IPS DF 19.7 (cell line): ENCODE measurements at places on chromosomes 16 and 17.

- DNase-seq = no peak
Measured at GRCh38 chr17:71919186-71919585, 201.6 kb upstream of the SOX9 start.

DNA sequence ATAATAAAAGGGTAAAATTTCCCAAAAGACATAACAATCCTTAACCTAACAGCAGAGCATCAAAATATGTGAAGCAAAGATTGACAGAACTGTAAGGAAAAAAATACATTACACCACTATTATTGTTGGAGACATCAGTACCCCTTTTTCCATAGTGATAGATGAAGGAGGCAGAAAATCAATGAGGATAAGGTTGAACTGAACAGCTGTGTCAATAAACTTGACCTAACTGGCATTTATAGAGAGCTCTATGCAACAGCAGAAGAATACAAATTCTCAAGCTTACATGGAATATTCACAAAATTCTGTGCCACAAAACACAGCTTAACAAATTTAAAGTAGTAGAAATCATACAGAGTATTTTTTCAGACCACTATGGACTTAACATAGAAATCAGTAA lies 195.0 kb upstream of the ELAC2 start:
- no peak for DNase-seq

- DNase-seq = no peak
Measured at GRCh38 chr16:51579652-51580360, 428.7 kb upstream of the SALL1 start.

GRCh38 chr17:80738020-80738808 lies 193.6 kb downstream of the RPTOR start:
- DNase-seq = no peak

DNA sequence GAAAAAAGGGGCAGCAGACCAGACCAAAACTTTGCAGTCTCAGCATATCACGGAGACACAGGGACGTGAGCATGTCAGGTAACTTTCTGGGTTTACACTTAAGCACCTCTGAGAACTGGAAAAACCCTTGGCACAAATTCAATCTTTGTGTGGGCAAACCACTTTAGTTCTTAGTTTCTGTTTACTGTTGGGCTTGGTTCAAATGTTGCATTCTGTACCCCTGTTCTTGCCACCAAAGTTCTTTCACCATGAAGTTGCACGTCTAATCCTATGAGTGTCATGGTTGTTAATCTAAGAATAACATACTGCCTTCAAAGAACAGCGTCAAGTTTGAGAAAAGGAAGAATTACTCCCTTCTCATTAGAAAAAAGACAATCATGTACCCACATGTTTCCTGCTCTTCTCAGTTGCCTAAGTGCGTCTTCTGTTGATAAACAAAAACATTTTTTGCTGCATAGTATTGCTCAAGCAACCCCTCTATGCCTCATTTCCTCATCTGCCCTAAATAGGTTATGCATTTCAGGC lies 11.6 kb downstream of the KRT33A start:
- no peak for DNase-seq

DNA sequence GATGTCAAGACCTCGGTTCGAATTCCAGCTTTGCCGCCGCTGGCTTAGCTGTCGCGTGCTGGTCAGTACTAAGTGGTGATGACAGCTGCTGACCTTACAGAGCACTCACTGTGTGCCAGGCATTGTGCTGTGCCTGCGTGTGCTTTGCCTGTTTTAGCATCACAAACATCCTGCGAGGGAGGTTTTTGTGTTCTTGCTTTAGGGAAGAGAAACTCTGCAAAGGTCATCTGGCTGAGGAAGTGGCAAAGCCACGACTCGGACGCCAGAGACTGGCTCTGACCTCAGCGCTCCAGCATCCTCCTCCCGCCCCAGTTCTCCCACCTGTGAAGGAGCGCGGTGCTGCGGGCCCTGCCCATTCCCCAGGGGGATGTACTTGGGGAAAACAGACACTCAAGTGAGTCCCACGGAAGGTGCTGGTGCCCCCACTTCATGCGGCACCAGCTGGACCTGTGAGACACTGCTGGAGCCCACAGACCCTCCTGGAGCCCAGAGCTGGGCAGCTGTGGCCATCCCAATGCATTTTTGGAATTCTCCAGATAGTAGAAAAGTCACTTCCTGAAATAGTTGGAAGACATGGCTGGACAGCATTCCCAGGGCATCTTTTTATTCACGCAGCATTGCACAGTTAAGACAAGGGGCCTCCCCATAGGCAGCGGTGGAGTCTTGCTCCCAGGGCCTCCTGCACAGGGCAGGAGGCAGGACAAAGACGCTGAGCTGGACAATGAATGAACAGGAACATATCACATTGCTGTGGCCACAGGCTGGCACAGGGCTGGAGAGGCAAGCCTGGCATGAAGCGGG lies 20.0 kb upstream of the HERPUD1 start:
- no peak for DNase-seq

DNA sequence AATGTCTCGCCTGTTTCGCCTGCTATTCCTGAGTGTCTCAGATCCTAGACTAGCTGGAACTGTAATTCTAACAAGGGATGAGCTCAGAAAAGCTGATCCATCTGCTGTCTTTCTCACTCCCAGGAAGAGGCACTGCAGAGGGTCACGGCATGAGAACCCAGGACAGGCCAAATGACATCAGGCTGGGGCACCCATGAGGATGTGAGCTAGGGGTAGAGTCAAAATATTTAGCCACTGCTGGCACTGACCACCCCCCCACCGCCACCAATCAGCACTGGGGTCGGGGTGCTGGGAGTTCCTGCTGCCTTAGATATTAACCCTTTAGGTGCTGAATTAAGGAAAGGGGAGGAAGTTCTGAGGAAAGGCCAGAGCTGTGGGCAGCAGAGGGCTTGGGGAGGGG lies 112.4 kb downstream of the IRX3 start:
- DNase-seq = no peak

- DNase-seq = no peak
Measured at GRCh38 chr16:27781195-27781524, 231.2 kb downstream of the KATNIP start.

DNA sequence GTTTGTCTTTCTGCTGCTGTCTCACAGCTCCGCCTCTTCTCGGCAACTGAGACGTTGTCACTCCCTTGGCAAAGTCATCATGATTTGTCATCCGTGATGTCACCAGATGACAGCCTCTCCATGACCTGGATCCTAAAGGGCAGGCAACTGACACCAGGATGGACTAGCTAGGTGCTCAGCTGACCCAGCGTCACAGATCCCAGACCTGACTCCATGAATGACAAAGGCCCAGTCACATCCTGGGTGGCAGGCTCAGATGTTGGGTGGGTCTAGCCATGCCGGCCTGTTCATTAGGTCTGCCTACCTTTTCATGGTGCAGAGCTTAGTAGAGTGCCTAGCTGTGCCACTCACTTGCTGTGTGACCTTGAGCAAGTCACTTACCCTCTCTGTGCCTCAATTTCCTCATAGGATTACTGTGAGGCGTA lies 3.8 kb upstream of the TMEM238L start:
- DNase-seq = no peak

GRCh38 chr16:49755716-49756505 lies 100.0 kb downstream of the ZNF423 start:
- no peak for DNase-seq

- DNase-seq = no peak
Measured at GRCh38 chr16:86505899-86506864, 4.1 kb upstream of the FOXF1 start.

DNA sequence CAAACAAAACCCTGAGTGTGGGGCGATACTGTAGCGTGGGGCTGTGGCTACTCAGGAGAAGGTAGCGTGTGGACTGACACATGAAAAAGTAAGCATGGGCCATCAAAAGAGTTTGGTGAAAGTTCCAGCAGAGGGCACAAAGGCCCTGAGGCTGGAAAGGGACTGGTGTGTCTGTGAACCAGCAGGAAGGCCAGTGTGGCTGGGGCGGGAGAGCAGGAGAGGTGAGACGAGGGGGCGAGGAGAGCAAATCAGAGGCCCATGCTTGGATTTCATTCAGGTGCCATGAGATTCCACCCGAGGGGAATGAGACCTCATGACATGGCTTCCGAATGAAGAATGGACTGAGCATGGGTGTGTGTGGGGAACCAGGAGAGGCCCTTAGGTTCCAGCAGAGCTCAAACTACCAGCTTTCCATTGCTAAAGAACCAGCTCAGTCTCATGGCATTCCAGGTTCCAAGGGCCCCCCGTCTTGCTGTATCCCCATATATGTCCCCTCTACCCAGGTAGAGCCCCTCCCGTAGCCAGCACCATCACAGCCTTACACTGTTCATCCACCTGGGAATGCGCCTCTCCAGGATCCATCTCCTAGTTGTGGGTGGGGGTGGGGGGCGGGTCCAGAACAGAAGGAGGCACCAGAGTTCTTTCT lies 31.1 kb downstream of the TRPV2 start:
- no peak for DNase-seq

GRCh38 chr16:85753559-85753958 lies 2.7 kb upstream of the C16orf74 start:
- DNase-seq = no peak

DNA sequence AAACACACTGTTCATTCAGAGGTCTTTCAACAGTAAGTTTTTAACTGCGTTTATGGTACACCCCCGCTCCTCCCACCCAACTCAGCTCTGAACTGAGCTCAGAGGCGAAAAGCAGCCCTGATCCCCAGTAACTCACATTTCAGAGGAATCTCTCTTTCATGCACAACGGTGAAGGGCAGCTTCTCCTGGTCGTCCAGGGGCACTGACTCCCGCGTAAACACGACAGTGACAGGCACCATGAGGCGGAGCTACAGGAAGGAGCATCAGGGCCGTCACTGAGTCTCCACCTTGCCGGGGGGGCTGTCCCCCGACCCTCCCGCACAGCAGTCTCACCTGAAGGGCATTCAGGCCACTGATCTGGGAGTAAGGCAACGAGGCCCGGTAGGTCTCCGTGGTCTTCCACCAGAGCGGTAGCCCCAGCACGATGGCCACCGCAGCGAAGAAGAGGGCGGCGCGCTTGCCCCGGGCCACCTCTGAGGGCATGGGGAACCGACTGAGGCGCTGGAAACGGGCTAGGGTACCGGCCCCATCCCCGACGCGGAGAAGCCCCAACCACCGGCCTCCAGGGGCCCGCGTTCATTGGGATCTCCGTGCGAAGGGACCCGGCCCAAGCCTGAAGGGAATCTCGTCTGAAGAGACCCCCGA lies 486 bp downstream of the PIGS start:
- no peak for DNase-seq

DNA sequence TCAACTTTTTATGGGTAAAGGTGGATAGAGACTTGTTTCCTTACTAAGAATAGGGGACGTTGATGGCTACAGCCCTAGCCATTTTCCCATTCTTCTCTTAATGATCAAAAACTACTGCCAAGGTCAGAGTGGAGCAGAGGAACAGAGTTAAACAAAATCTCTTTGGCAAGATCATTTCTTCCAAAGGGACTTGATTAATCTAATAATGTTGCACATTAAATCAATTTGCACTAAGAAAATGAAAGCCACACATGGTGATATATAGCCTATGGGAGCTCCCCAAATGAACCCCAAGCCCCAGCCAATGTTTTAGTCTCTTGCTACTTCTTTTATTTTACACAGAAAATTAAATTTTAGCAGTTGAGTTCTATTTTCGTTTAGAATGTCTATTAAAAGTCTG lies 954.5 kb upstream of the SOX9 start:
- DNase-seq = no peak
